ENCODE measurements at places on chromosomes 16 and 17. TPM values are rescaled to one million over a fixed set of nuclear protein-coding genes. Genes with fewer than 3 reads are reported as not detected.
A peak's percentile ranks its signal among the peaks of the same experiment; 100 is the strongest.

DNA sequence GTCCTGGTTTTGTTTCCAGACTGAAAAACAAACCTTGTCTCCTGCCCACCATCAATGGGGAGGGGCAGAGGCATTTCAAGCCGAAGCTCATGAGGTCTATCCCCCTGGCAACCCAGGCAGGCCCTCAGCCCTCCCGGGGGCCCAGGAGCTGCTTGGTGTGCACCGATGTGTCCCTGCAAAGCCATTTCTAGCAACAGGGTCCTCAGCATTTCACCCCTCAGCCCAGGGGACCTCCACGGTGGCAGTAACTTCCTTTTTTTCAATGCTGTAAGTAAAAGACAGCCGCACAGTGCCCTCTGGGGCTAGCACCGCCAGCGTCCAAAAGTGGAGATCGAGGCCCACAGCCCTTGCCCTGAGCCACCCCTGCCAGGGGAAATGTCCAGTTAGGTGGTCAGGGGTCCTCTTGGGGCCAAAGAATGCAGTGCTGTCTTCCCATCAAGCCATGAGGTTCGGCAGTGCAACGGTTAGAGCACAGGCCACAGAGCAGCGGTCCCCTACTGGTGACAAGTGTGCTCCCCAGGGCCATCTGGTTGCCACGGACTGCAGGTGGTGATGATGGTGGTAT is 79.9 kb downstream of the LITAF start:
- no peak for DNase-seq

GRCh38 chr17:78746949-78747269 is 35.2 kb downstream of the CYTH1 start:
- no peak for DNase-seq

DNA sequence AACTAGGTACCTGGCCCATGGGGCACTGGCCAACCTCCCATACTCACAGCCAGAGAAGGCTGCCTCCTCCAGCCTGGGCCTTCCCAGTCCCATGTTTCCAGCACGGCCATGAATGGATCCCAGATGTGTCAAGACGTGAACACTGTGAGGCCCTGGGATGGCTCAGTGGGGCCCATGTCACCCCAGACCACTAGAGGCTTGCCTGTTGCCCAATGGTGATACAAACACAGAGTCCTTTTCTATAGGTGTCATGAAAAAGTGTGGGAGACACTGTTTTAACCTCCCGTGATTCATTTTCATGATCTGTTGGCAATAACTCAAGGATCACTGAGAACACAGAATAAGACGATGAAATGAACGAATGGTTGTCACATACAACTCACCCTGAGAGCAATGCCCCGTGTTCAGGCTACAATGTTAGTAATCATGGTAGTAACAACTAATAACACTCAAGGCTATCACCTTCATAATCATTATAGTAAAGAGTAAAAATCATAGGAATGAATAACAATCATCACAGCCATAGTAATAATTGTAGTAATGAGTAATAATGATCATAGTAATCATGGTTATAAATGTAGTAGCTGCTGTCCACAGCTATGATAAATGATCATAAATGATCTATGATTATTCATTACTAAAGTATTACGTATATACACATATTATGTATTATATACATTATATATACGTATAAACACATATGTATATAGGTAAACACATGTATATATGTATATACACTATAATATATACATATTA is 64.0 kb downstream of the DYNLRB2 start:
- DNase-seq, result no peak

- no peak for DNase-seq
Observed at GRCh38 chr17:64022611-64023063, 2.2 kb upstream of the ICAM2 start.

DNA sequence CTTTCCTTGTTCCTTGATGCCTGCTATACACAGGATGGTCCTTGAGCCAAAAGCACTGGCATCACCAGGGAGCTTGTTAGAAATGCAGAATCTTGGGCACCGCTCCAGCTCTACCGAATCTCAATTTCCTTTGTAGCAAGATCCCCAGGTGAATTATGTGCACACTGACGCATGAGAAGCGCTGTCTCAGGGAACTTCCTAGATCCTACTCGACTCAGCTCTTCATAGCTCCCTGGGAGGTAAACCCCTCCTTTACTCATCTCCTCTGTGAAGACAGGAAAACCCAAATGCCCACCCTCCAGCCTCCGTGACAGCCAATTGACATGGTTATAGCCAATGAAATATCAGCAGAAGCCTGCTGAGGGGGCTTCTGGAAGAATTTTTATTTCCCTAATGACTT is 4.1 kb downstream of the USP31 start:
- DNase-seq, result no peak

- no peak for DNase-seq
Observed at GRCh38 chr17:72613396-72613795, 479.1 kb downstream of the SLC39A11 start.

DNA sequence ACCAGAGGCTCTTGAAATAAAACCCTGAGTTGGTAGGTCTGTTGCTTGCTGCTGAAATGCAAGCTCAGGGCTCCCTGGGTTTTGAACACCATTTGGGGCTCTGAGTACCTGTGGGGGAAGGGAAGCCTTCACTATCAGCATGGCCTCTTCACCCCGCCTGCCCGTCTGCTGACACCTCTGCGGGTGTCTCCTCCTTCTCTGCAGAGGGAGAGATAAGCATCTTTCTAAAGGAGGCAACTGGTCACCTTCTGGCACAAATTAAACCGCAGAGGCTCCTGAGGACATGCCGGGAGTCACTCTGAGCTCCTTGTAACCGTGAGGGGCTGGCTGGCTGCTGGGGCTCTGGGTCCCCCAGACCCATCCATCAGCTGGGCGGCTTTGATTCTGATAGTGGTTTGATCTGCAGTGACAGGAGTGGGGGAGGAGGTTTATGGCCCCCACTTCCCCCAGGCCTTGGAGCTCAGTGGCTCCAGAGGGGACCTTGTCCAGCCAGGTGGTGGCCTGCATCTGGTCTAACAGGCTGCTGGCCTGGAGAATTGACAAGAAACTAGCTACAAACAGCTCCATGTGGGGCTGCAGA is 123.5 kb downstream of the IRF8 start:
- no peak for DNase-seq

GRCh38 chr16:67926181-67926750 is 5.4 kb downstream of the CTRL start:
- no peak for DNase-seq

GRCh38 chr16:77611386-77611785 is 110.9 kb upstream of the NUDT7 start:
- DNase-seq, result no peak

- no peak for DNase-seq
Observed at GRCh38 chr16:67811899-67812298, 5.2 kb downstream of the TSNAXIP1 start.

- peak; percentile 20 for DNase-seq
Observed at GRCh38 chr16:30184891-30185682, 1.7 kb downstream of the CORO1A start.

DNA sequence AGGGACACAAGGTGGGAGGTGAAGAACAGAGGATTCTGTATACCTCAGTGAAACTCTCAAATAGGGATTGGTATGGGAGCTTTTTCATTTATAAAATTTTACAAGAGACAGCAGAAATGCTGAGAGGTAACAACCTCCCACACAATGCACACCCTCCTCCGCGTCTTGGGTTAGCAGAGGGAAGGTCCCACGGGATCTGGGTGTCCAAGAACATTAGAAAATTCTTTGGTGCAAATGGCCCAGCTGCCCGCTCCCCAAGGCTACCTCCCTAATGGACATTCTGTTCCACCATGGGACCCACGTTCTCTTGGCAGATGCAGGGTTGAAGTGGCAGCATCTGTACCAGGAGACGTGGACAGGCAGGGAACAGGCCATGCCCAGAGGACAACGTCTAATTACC is 22.5 kb downstream of the GPR139 start:
- no peak for DNase-seq

- no peak for DNase-seq
Observed at GRCh38 chr17:77472468-77473310, 331.9 kb downstream of the SEC14L1 start.

DNA sequence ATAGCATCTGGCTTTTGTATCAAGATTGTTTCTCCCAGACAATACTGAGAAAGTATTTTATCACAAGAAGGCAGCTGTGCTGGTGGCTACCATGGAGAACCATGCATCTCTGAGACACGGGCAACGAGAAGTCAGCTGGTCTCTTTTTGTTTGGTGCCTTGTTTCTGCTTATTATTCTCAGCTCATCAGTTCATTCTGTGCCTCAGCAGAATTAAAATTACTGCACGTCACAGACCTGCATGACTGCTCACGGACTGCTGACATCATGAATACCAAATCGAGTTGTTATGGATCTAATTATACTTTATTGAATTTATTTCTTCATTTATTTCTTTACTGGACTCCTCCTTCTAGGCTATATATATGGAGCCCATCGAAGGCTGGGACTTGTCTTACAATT is 19.0 kb upstream of the PMP22 start:
- no peak for DNase-seq

GRCh38 chr16:3781421-3781820 is 64.1 kb upstream of the TRAP1 start:
- no peak for DNase-seq

DNA sequence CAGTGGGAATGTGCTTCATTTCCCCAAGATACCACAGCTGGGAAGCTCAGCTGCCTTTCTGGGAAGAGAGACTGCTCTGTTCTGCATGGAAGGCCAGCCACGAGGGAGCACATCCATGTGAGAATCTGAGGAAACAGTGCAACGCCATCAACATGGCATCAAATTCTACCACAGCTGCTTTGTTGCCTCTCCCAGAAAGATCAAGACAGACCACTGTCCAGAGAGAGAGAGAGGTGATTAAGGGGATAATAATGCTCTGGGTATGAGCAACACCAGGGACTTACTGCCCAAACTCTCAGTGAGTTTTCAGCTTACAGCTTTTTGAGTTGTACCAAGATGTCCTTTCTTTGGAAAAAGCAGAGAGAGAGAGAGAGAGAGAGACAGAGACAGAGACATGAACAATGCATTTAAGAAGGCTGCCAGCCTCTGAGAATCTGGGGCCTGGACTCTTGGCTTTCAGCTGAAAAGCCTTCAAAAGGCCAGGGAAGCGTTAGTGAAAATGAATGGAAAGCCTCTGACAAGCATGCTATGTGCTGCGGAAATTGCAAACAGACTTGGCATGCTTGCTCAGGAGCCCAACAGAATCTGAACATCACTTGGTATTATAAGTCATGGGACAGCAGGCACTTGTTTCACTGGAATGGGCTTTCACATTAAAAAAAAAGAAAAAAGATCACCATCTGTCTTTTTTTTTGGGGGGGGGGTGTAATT is 223.1 kb downstream of the MAP2K6 start:
- no peak for DNase-seq

- peak; percentile 84 for DNase-seq
Observed at GRCh38 chr16:48623304-48624016, 13.5 kb upstream of the N4BP1 start.

GRCh38 chr17:73434154-73434553 is 122.4 kb upstream of the CDC42EP4 start:
- DNase-seq, result no peak

DNA sequence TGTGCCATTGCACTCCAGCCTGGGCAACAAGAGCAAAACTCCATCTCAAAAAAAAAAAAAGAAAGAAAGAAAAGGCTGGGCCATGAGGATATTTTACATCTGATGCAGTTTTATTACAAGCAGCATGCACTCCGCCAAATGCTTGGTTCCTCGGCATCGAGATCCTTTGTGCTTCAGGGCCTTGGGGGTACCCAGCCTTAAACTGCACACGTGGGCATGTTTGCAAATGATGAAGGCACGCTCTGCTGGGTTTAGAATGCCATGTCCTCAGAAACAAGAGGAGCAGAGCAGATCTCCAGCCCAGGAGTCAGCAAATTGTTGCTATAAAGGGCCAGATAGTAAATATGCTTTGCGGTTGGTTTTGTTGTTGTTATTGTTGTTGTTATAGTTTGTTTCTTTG is 153.2 kb downstream of the KATNIP start:
- no peak for DNase-seq

DNA sequence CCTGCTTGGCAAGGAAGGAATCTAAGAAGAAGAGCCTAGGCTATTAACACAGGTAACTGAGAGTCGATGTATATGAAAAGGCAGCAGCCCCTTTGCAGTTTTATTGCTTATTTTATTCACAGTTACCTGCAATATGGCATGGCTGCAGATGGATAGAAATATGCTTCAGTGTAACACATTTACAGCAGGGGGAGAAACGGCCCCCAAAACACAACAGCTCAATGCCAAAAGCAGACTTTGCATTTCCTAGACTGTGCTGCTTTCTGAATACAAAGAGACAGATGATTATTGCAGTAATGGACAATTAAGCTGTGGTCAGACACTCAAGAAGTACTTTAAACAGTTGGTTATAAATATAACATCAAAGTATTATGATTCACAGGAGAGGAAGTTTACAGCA is 108.0 kb upstream of the CDH13 start:
- DNase-seq, result no peak

DNA sequence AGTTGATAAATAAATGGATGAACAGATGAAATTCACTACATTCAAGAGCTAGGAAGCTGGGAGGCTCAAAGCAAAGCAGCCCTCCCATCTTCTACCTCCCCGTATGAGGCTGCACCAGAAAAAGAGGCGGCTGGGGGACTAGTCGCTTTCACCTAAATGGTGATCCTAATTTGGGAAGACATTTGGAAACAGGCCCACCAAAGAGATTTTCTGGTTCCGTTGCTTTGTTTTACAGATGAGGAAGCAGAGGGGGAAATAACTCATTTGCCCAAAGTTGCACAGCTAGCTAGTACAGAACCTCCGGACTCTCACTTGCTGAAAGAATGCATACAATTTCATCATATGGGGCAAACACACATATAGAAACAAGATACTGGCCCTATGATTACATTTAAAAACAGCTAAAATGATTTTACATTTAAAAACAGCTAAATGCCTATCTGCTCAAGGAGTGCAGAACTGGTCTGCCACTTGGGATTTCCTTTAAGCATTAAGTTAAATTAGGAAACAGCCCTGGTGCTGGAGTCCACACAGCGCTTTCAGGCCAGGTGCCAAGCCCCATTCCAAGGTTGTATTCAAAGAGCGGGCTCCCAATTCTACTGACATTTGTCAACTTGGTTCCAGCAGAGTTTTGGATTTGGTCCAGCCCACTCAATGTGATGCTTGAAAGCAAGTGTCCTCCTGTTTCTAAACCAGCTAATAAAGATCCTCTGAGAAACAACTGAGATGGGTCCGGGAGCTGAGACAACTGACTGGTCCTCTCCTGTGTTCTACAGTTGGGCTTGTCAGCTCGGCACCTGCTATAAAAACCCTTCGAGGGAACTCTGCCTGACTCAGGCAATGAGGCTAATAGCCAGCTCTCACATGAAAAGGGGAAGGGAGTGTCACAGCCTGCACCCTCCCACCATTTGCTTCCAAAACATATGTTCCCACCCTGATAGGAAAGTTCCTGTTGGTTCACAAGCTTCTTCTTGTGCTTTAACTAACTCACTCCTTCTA is 11.7 kb downstream of the ERN1 start:
- DNase-seq, result peak; percentile 40

CSF3 gene
- total RNA-seq, result not detected

ZNF200 gene
- 5.8 TPM for total RNA-seq

TNFSF12 gene
- total RNA-seq, result 29.9 TPM

TBC1D10B gene
- total RNA-seq, result 23.3 TPM

CX3CL1 gene
- 11.7 TPM for total RNA-seq

HMOX2 gene
- total RNA-seq, result 115 TPM

SOCS3 gene
- 9.5 TPM for total RNA-seq

HIRIP3 gene
- total RNA-seq, result 18.8 TPM

RNF43 gene
- 4.7 TPM for total RNA-seq

UTS2R gene
- total RNA-seq, result 1.4 TPM

CACNG4 gene
- not detected for total RNA-seq

SLC5A10 gene
- not detected for total RNA-seq

CLN3 gene
- total RNA-seq, result 13.6 TPM

All from left ventricle myocardium inferior (tissue), 1 donor.